ENCODE measurements at places on chromosomes 16 and 17.

DNA sequence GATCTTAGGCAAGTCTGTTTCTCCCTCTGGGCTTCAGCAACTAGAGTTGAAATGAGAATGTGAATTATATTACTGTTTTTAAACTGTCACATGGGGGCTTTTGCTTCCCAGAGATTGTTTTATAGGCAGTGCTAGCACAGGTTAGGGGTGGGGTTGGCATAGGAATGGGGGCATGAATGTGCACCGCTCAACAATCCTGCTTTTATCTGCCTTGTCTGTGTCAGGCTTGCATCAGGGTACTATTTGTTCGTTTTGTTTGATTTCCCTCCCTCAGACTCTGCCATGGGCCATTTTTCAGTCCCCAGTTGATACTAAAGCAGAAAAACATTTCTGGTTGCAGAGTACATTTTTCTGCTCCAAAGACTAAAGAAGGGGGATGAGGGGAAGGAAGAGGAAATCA, 34.6 kb upstream of the IRX6 start:
- no peak for DNase-seq

GRCh38 chr17:740240-741017, 8.0 kb downstream of the TLCD3A start:
- no peak for DNase-seq

DNA sequence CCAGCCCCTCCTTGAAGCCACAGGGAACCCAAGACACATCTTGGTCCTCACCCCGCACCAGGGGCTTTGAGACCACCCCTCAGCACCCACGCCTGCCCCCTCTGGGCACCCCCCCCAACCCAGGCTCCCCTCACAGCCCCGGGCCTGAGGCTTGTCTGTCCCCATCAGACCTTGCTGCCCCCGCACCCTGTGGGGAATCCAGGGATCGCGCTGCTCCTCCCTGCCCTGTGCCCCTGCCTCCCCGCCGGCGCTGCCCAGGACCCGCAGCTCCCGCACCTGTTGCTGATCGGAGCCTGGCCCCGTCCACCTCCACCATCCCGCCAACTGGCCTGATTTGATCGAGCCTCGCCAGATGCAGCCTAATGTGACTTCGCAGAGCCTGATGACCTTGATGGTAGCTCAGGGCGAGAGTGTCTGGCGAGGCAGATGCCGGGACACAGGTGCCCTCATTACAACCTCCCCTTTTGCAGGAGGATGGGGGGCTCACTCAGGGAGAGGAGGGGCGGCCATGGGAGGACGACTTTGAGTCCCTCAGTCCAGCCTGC, 29.0 kb downstream of the SLC25A10 start:
- no peak for DNase-seq

GRCh38 chr16:65468133-65468532, 346.3 kb upstream of the CDH11 start:
- no peak for DNase-seq
